ENCODE measurements at places on chromosomes 5 and 9.

- DNase-seq, result no peak
Measured at GRCh38 chr9:136949239-136949816, 2.7 kb upstream of the LCN12 start.

GRCh38 chr5:59592101-59592500 lies 301.4 kb downstream of the PDE4D start:
- no peak for DNase-seq

- DNase-seq, result peak; percentile 81
Measured at GRCh38 chr5:178116143-178116885, 3.0 kb downstream of the N4BP3 start.

- no peak for DNase-seq
Measured at GRCh38 chr5:156330141-156330870, 3.3 kb downstream of the SGCD start.

DNA sequence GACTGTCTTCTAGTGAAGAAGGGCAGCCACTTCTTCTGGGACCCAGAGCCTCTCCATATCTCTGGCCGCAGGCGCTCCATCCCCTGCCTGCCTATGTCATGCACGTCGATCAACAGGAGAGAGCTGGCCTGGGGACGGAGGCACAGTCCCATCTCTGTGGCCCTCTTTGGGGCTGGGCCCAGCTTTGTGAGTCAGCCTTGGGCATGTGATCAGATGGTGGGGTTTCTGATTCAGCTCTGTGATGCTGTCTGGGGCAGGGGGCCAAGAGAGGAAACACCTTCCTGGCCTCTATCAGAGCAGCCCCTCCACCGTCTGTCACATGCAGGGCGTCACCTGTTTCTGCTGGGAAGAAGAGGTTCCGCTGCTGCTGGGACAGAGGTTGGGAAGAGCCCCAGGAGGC lies 72.6 kb downstream of the MVB12B start:
- no peak for DNase-seq

GRCh38 chr9:109451311-109452025 lies 46.6 kb downstream of the PTPN3 start:
- no peak for DNase-seq

DNA sequence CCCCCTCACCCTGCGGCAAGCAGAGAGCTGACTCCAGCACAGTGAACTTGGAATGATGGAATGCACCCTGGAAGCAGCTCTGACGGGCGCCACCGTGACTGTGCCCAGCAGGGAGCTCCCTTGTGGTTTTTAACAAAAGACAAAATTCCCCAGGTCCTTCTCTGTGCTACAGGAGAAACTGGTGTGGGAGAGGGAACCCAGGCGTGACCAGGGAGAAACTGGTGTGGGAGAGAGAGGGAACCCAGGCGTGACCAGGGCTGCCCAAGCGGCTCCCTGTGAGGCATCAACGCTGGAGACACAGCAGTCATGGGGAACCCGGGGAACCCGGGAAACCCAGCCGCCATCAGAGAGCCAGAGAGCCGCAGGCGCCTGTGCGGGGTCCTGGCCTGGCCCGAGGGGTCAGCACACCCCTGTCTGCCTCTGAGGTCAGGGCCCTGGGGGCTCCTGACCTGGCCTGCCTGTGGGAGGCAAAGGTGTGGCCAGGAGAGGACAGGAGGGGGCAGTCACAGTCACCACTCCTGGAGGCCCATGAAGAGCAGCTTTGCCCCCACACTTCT lies 3.1 kb upstream of the AHRR start:
- no peak for DNase-seq

GRCh38 chr5:131983244-131983771 lies 28.1 kb downstream of the ACSL6 start:
- peak; percentile 42 for DNase-seq

- DNase-seq, result peak; percentile 51
Measured at GRCh38 chr9:89448381-89448780, 49.5 kb downstream of the SEMA4D start.

DNA sequence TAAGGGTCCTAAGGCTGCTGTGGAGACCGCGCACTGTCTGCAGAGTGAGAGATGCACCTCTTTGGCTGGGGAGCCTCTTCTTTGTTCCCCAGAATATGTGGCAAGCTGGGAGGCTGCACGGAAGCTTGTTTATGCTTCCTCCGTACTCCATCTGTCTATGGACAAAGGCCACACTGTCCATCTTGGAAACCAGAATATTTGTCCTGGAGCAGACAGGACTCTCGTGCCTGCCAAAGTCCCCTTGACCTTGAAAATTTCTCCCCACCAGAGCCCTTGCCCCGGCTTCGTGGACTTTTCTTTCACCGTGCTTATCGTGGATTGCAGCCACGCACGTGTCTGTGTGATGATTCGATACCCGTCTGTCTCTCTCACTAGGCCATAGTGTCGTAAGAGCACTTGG lies 147.4 kb downstream of the NSG2 start:
- no peak for DNase-seq

GRCh38 chr5:141994511-141995136 lies 18.2 kb downstream of the GNPDA1 start:
- no peak for DNase-seq

DNA sequence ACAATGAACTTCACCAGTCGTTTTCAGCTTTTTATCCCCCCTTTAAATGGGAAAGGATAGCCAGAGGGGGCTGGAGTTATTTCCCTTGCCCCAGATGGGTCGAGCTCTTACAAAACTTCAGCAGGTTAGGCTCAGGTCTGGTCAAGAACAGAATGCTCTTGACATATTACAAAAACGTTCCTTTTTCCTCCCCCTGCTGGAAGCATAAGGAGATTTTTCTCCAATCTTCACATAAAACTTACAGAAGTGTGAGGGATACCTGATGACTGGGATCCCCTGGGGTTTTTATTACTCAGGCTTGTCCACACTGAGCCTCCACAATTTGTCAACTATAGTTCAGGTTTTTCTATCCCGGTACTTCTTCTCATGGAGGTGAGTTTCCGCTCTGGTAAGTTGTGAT lies 60.8 kb downstream of the CSF2 start:
- no peak for DNase-seq

DNA sequence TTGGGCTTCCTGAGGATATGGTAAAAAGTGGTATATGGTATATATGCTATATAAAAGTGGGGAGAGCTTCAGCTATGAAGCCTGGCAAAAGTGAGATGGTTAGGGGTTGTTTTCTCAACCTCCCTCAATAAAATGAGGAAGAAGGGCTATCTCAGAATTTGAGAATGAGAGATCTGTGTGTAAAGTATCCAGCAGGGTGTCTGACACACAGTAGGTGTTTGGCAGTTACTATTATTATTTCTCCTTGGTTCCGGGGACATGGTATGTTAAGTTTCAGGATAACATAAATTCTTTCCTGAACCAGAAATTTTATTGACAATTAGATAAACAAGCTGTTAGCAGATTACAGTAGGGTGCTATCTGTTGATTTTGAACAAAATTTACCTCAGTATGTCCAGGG lies 94.1 kb downstream of the DENND1A start:
- DNase-seq, result no peak

DNA sequence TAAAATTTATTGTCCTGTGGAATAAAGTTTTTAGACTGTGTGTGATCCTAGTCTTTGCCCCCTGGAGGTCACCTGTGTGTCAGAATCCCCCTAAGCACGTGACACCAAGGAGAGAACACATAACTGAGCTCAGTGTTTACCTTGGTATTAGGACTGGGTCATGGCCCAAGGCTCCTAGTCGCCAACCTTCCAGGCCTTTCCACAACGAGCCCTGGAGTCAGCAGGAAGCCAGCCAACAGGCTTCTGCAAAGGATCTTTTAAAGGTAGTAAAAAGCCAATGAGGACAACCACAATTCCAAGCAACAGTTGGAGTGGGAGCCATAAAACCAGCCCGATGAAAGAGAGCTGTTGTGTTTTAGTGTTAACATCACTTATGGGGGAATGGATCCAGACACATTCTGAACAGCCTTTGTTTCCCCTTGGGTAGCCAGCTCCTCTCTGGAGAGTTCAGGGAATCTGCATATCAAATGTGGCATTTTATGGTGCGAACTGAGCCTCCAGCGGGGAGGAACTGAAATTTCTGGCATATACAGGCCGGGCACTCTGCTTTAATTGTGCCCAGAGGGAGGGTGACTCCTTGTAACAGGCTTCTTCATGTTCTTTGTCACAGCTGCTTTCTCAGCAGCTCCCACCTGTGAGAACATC lies 239.9 kb downstream of the FSTL4 start:
- DNase-seq, result no peak

- DNase-seq, result no peak
Measured at GRCh38 chr9:127102788-127103187, 19.6 kb downstream of the ANGPTL2 start.

DNA sequence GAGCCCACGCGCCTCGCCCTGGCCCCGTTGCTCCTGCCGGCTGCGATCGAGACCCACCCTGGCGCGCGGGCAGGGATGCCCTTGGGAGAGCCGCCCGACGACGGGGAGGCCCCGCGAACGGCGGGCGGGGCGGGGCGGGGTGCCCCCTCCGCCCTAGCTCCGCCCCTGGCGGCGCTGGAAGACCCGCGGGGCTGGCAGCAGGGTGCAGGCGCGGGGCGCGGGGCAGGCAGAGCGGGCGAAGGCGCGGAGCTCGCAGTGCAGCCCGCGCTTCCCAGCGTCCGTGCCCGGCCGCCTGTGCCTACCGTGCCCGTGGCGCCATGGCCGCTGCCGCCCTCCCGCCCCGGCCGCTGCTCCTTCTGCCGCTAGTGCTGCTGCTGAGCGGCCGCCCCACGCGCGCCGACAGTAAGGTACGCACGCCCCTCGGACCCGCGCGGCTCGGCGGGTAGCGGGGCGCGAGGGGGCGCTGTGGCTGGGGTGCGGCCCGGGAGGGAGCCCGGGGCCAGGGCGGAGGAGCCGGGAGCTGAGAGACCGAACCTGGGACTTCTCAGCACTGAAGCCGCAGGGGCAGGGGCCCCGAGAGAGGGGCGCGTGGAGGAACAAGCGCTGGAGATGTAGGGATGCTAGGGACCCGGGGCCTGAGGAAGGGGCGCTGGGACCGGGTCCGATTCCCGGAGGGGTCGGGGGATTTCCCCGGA lies at the start of gene OLFML2A:
Gene OLFML2A (plus strand): TSS at position 180 of the 695 bp plus-strand sequence. CDS start 138 bp downstream, at position 318.
- DNase-seq, result peak; percentile 78

- no peak for DNase-seq
Measured at GRCh38 chr5:90251447-90251846, 158.1 kb downstream of the CETN3 start.

DNA sequence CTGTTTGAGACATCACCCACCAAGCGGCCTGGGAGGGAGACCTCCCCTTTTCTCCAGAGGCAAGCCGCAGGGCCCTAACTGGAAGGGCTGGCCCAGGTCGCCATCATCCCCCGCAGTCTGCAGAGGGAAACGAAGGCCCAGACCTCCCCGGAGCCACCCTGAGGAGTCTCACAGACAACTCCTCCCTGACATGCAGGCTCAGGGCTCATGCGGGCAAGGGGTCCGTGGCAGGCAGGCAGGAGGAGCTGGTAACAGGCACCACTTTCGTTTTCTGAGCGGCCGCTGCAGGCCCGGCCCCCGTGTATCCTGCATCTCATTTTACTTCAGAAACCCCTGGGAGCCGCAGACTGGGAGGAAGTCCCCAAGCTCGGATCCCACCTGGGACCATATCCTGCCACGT lies 192.0 kb upstream of the PPP1R26 start:
- DNase-seq, result no peak

DNA sequence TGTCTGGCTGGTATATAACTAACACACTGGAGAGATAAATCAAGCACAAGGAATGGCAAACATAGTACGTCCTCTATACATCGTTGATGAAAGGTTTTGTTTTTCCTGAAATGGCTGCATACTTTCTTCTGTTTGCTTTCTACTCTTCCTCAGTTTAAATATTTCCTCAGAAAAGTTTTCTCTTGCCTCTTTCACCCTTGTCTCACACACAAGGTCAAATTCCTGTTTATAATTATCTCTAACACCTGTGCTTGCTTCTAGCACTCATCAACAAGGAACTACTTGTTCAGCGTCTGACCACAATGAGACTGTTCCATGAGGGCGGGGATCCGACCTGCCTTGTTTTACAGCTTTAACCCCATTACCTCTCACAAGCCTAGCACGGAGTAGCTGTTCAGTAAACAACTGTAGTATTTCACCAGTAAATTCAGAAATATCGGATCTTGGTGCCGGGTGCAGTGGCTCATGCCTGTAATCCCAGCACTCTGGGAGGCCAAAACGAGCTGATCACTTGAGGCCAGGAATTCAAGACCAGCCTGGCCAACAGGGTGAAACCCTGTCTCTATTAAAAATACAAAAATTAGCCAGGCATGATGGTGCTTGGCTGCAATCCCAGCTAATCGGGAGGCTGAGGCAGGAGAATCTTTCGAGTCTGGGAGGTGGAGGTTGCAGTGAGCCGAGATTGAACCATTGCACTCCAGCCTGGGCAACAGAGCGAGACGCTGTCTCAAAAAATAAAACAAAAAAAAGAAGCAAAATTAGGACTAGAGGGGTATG lies 37.0 kb downstream of the NR6A1 start:
- peak; percentile 80 for DNase-seq

DNA sequence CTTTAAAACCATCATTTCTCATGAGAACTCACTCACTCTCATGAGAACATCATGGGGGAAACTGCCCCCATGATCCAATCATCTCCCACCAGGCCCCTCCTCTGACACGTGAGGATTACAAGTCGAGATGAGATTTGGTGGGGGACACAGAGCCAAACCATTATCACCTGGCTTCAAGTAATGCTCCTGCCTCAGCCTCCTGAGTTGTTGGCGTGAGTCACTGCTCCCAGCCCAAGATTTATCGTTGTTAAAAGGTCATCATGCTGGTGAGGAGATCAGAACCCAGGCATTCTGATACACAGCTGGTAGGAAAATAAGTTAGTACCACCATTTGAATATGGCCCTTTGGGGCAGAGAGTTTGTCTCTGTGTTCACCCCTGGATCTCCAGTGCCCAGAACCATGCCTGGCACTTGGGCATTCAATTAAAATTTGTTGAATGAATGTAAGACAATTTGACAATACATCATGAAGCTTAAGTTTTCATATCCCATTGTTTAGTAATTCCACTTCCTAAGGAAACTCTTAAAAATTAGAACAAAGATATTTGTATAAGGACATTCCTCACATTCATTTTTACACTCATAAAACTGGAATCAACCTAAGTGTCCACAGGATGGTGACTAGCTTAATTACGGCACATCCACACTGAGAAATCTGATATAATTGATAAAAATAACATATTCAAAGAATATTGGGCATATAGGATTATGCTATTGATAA lies 58.0 kb upstream of the COL15A1 start:
- no peak for DNase-seq
